ENCODE measurements at places on chromosomes 11 and 22.

DNA sequence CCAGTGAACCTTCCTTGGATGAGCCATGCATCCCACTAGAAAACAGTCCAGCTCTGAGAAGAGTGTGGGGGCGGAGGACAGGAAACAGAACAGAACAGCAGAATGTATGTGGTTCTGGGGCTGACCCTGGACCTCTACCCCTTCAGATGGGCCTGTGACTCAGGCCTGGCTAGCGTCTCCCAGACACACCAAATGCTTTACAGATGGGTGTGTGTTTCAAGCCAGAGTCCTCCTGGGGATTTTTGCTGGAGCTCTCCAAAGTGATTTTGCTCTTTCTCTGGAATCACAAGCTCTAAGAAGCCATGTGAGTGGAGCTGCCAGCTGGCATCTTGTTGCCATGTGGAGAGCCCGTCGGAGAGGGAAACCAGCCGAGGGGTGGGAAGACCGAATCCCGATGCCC is 13.2 kb upstream of the C1QTNF4 start:
- no peak for DNase-seq

- no peak for DNase-seq
These were observed 256.0 kb downstream of the ETS1 start for GRCh38 chr11:128331317-128331716.

- DNase-seq: no peak
These were observed 729 bp downstream of the IL17RA start for GRCh38 chr22:17085277-17086181.

DNA sequence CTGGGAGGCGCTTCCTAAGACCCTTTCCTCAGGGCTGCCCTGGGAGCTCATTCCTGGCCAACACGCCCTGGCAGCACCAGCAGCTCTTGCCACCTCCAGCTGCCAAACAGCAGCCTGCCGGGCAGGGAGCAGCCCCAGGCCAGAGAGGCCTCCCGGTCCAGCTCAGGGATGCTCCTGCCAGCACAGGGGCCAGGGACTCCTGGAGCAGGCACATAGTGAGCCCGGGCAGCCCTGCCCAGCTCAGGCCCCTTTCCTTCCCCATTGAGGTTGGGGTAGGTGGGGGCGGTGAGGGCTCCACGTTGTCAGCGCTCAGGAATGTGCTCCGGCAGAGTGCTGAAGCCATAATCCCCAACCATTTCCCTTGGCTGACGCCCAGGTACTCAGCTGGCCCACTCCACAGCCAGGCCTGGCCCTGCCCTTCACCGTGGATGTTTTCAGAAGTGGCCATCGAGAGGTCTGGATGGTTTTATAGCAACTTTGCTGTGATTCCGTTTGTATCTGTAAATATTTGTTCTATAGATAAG is 7.6 kb downstream of the SLC39A13 start:
- no peak for DNase-seq

DNA sequence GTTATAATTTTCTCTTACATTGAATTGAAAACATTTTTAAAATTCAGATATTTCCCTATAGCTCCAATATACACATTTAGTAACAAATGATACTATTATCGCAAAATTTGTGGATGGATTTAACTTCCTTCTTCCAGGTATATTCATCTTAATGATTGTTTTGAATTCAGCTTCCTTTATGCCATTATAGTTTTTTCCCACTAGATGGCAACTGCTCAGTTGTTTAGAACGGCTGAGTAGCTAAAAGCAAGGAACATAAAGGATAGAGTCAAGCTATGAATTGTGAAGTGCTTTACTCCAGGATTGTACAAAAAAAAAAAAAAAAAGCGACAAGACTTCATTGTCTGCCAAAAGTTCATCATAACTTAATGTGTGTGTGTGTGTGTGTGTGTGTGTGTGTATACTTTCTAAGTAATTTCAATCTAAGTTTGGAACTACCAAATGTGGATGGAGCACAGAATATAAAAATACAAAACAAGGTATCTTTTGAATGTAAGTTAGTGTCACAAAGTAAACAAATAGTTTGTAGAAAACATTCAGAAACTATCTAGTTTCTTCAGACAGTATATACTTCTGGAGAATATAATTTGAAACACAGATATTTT is 846.4 kb downstream of the DLG2 start:
- DNase-seq: no peak

GRCh38 chr11:75782540-75783263 is 14.1 kb downstream of the DGAT2 start:
- no peak for DNase-seq

All from CD4-positive, alpha-beta T cell treated with Interleukin-1 beta for 1 hour (primary cell).